ENCODE measurements at places on chromosomes 13 and 19. TPM values are rescaled to one million over a fixed set of nuclear protein-coding genes. Genes with fewer than 3 reads are reported as not detected.

JOSD2 gene
- 45.2 TPM for total RNA-seq

DNA sequence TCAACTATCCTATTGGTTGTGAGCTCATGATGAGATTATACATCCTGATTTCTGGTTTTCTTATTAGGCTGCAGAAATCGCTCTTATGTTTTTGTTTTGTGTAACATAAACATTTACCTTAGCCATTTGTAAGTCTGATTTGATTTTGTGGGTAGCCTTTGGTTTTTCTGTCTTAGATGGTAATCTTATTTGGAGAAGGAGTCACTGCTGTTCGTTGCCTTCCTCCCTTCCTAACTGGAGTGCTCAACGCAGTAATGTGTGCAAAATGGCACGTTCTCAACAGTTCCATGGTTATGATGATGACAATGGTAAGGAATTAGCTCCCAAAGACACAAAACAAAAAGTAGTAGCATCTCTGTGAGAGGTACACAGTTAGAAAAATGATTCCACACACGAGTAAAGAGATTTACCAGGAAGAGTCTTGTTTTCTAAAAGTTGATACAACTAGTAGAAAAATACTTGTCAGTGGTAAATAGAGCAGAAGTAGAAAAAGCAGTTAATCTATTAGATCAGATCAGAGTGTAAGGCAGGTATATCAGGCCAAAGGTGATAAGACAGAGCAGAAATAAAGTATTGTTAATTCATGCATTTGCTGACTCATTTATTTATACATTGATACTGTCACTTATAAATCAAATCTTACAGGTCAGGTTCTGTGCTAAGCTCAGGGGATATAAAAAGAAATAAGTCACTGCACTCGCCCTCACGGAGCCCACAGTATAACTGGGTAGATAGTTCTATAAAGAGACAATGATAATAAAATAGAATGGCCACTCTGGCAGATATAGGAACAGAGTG, 270.0 kb downstream of the NALCN start:
- no peak for DNase-seq
- peaks cover 13% of the 10 kb centered on the region for H3K27me3 ChIP-seq
- no peaks in the 10 kb centered on the region for H3K36me3 ChIP-seq
- no peak overlapping the region for H3K27ac ChIP-seq
- no peaks in the 10 kb centered on the region for H3K4me1 ChIP-seq

DNA sequence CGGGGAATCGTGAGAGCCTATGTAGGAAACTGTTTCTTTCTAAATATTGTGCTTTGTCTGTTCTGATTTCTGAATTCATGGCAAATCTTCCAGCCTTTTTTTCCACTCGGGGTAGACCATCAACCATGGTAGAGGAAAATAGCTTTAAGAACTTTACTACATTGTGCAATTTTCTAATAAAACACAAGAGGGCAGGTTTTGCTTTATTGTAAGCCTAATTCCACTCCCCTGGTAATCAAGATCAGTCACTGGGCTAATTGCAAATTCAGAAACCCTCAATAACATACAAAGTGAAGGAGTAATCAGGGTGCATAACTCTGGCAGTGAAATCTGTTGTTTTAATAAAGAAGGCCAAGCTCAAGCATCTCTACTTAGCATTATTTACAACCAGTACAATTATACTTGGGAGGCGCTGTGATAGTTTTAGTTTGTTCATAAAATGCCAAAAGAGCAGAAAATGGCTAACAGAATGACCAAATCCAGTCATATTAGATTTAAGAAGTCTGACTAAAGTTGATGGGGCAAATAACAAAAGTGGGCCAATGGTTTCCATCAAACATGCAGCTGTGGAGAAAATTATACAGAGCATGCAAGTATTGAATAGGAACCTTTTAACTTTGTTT, 43.8 kb downstream of the DCT start:
- H3K4me1 ChIP-seq, result no peaks in the 10 kb centered on the region
- no peak overlapping the region for H3K27ac ChIP-seq
- no peak overlapping the region for H3K4me3 ChIP-seq
- DNase-seq, result no peak
- H3K36me3 ChIP-seq, result no peaks in the 10 kb centered on the region

DNA sequence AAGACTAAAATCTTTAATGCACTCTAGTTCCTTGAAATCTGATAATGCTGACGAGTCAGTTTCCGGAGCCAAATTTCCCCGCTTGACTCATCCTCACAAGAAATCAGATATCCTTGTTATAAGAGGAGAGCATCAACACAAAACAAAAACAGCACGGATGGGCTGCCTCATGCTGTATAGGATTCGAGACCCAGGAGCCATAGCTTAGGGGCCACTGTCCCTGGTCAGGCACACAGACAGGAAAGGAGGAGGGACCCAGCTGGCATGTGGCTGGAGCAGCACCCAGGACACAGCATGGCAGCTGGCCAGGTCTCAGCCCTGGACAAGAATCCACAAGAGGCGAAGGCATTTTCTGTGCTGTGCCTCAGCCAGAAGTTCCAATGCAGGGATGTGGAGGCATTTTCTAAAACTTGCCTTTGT, 110.2 kb upstream of the SPATA13 start:
- no peaks in the 10 kb centered on the region for H3K4me1 ChIP-seq
- H3K27me3 ChIP-seq, result peaks cover 13% of the 10 kb centered on the region
- DNase-seq, result no peak
- H3K27ac ChIP-seq, result no peak overlapping the region
- no peak overlapping the region for H3K4me3 ChIP-seq
- no peaks in the 10 kb centered on the region for H3K36me3 ChIP-seq

DNA sequence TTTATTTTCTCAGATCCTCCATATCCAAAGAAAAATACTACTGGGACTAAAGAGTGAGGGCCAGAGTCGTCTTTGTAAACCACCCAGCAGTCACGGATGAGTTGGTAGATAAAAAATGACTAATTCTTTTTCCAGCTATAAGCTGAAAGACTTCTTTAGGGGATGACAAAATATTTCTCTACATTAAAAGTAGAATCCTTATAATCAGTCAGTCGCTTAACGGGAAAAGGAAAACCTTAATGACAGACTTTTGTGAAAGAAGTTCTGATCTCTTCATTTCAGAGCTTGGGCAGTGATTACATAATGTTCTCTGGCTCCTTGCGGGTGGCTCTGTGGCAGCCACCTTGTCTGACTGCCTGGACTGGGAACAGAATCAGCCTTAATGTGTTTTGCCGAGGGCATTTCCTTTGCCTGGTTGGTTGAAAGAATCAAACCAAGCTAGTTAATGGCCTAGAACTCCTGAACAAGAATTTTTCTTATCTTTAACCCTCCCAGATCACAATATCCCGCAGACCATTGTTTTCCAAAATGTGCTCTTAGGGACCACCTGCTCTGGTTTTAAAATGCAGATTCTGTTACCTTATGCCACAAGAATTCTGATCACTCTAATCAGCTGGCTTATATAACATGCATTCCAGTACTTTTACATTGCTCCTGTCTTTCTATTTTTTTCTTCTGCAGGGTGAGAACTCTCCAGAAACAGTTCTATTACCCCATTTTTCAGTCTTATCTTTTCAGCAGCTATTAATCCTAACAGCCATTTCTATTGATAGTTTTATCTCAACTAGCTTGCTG, 2.5 kb downstream of the ITM2B start:
- no peaks in the 10 kb centered on the region for H3K27me3 ChIP-seq
- H3K4me1 ChIP-seq, result peaks cover 38% of the 10 kb centered on the region
- H3K27ac ChIP-seq, result peak overlapping the region; percentile 85
- H3K36me3 ChIP-seq, result peaks cover 20% of the 10 kb centered on the region
- H3K4me3 ChIP-seq, result peak overlapping the region; percentile 26

- peaks cover 11% of the 10 kb centered on the region for H3K36me3 ChIP-seq
- no peaks in the 10 kb centered on the region for H3K4me1 ChIP-seq
- no peak overlapping the region for H3K4me3 ChIP-seq
- no peaks in the 10 kb centered on the region for H3K27me3 ChIP-seq
- DNase-seq, result no peak
- H3K27ac ChIP-seq, result no peak overlapping the region
Observed at GRCh38 chr13:32752997-32753606, 166.8 kb downstream of the PDS5B start.

RASIP1 gene
- 0.32 TPM for total RNA-seq

DNA sequence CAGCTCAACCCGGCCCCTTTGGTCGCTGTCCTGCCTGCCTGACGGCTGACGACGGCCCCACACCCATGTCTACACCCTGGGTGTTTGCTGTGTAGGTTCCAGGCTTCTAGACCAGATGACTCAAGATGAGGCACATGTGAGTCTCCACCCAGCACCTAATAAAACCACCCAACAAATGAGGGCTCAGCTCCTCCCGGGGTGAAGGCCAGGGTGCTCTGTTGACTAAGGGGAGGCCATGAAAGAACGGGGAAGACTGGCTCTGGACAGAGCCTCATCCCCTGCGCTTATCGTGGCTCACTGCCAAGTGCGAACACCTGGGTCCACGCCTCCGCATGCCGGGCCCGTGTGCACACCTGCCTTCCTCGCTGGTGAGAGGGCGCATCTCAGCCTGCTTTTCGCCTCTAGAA, 39.6 kb downstream of the COL4A2 start:
- H3K36me3 ChIP-seq, result no peaks in the 10 kb centered on the region
- no peak overlapping the region for H3K27ac ChIP-seq
- DNase-seq, result no peak
- no peak overlapping the region for H3K4me3 ChIP-seq
- H3K4me1 ChIP-seq, result no peaks in the 10 kb centered on the region

CEACAM16 gene
- total RNA-seq, result not detected

DNA sequence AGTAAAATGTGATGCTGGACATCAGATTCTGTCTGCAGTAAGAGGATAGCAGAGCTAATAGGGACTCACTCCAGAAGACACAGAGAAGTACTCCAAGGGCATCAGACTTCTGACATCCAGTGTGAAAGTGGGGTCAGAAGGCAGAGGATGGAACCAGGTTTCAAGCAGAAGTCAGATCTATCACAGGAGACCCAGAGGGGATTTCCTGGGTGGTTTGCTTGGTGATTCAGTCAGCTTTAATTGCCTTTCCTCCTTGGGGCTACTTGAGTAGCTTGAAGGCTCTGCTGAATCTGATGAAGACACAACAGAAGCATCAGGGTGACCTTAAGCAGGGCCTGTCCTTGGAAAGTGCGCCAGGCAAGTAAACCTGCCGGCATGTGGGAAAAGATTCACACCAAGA, 300.6 kb downstream of the COG6 start:
- no peaks in the 10 kb centered on the region for H3K36me3 ChIP-seq
- DNase-seq, result no peak
- H3K4me1 ChIP-seq, result peaks cover 16% of the 10 kb centered on the region
- H3K27me3 ChIP-seq, result no peaks in the 10 kb centered on the region

- no peaks in the 10 kb centered on the region for H3K27me3 ChIP-seq
- H3K36me3 ChIP-seq, result no peaks in the 10 kb centered on the region
- no peak overlapping the region for H3K27ac ChIP-seq
- H3K4me1 ChIP-seq, result no peaks in the 10 kb centered on the region
- H3K4me3 ChIP-seq, result no peak overlapping the region
Observed at GRCh38 chr19:32720216-32720935, 809 bp downstream of the TDRD12 start.
